SHP77 (cell line): ENCODE measurements at places on chromosomes 13 and 19.

- no peak for DNase-seq
Observed at GRCh38 chr13:51802631-51803418, 1.1 kb downstream of the DHRS12 start.

DNA sequence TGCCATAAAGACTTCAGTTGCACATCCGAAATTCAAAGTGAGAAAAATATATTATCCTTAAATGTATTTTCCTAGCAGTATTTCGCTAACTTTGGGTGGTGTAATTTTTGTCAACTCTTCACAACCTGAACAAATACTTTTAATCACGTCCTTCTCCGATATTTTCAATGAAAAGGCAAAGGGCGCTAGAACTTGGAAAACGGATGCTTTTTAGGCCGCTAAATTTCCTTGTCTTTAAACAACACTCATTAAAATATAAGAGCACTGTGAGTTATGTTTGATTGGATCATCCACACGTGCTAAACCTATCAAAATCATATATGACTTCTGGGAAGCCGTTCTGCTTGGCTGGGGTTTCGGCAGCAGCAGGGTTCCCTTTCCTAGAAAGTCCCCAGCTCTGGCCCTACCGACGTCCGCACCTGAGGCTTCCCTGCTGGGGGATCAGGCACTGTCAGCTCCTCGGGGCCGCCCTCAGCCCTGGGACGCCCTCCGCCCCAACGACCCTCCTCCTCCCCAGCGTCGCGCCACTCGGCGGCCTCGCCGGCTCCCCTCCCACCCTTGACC is 462 bp upstream of the MPHOSPH8 start:
- no peak for DNase-seq

GRCh38 chr13:24692561-24692960 is 12.4 kb downstream of the ATP12A start:
- no peak for DNase-seq

DNA sequence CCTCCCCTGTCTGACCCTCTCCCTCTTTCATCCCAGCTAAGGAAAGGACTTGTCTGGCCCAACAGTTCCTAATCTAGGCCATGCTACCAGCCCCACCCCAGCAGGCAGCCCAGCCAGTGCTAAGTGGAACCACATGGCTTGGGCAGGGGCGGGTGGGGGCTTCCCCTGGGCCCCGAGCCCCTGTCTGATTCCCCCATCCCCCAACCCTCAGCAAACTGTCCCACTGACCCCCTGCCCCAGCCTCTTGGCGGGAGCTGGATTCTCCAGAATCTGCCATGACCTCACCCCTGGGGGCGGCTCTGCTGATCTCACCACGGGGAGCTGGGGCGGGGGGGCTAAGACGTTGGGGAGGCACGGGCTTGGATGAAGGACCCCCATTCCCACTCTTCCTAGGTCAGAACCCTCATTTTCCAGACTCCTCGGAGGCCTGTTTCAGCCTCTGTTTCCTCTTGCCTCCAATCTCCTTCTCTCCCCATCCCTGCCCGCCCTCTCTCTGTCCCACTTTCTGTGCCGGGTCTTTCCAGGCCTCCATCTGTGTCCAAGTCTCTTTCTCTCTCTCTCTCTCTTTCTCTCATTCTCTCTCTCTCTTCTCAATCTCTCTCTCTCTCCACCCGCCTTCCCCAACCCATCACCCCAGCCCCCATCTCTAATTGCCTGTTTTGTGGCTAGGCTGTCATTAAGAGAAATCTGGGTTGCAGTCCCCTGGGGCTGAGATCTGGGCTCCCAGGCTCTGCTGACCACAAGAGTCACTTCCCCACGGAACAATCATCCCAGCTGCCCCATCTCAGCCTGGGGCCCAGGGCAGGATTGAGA is 2.7 kb downstream of the COL5A3 start:
- DNase-seq, result no peak

- DNase-seq, result no peak
Observed at GRCh38 chr19:36528921-36529518, 949 bp upstream of the ZNF260 start.

DNA sequence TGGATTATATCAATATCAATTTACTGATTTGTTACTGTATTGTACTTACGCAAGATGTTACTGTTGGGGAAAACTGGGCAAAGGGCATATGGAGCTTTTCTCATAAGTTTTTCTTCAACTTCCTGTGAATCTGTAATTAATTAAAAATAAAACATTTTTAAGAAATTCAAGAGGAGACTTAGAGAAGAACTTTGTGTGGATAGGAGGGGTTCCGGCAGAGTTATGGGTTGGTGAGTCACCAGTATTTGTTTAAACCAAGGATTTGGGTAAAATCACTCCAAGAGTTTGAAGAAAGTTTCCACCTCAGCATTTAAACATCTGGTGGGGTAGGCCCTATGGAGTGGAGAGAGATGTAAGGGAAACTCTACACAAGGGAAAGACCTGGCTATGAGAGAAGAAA is 379.6 kb downstream of the TSHZ3 start:
- no peak for DNase-seq

DNA sequence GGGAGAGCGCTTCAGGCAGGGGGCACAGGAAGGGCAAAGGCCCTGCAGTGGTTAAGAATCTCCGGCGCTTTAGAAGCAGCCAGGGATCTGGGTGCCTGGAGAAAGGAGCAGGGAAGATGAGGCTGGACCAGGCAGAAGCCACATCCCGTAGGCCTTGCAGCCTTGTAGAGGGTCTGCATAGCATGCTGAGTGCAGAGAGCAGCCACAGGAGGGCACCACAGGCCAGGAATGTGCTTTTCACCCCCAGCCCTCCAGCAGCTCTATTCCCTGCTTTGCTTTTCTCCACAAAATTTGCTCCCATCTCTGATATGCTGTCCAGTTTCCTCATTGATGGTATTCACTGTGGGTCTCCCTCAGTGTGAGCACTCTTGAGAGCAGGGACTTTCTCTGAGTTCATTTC is 5.7 kb downstream of the WDR62 start:
- no peak for DNase-seq

DNA sequence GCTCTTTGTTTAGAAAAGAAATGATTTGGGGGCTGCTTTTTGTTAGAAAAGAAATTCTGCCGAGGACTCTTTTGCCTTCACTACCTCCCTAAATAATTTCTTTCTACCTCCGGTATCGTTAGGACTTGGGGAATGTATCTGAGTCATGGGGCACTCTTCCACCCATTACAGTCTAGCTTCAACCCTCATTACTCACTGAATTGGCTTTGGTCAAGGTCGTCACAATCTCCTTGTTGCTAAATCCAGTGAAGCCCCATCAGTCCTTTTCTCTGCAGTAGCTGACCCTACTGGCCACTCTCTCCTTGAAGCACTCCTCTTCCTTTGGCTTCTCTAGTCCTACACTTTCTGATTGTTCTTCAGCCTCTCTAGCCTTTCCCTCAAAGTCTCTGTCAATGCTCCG is 34.0 kb downstream of the WDR87 start:
- no peak for DNase-seq

GRCh38 chr13:109156181-109156935 is 526.9 kb downstream of the MYO16 start:
- DNase-seq, result no peak

- DNase-seq, result no peak
Observed at GRCh38 chr13:70694996-70695715, 586.9 kb upstream of the KLHL1 start.

GRCh38 chr13:32553720-32554119 is 15.1 kb upstream of the N4BP2L2 start:
- DNase-seq, result no peak

DNA sequence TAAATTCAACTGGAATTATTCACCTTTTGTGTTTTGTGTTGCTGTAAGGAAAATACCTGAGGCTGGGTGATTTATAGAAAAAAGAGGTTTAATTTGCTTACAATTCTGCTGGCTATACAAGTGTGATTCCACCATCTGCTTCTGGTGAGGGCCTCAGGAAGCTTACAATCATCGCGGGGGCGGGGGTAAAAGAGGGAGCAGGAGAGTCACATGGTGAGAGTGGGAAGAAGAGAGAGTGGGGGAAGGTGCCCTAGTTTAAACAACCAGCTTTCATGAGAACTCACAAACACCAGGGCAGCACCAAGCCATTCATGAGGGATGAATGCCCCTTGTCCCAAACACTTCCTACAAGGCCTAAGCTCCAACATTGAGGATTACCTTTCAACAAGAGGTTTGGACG is 760.7 kb upstream of the PCDH9 start:
- DNase-seq, result no peak

GRCh38 chr13:79659121-79659521 is 178.2 kb downstream of the NDFIP2 start:
- peak; percentile 8 for DNase-seq

- DNase-seq, result no peak
Observed at GRCh38 chr13:30587739-30588138, 30.0 kb upstream of the USPL1 start.

DNA sequence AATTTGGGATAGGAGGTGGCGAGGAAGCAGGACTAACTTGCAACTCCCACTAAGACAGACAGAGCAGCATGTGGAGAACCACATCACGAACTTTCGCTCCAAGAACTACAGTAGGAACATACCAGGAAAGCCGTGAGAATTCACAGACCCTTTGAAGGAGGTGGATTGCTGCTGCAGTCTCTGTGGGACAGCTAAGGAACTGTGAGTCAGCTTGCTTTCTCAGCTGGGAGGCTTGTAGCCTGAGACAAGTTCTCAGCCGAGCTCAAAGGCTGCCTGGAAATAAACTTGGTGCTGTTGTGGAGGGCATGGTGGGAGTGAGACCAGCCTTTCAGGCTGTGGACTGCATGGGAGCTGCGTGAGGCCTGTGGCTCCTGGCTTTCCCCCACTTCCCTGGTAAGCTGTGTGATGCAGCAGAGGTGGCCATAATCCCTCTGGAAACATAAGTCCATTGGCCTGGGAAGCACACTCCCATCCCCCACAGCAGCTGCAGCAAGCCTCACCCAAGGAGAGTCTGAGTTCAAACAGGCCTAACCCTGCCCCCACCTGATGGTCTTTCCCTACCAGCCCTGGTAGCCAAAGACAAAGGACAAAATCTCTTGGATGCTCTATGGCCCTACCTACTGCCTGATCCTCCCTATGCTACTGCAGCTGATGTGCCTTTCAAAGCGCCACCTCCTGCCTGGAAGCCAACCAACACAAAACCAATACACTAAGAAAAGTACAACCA is 441.1 kb upstream of the HTR2A start:
- no peak for DNase-seq

DNA sequence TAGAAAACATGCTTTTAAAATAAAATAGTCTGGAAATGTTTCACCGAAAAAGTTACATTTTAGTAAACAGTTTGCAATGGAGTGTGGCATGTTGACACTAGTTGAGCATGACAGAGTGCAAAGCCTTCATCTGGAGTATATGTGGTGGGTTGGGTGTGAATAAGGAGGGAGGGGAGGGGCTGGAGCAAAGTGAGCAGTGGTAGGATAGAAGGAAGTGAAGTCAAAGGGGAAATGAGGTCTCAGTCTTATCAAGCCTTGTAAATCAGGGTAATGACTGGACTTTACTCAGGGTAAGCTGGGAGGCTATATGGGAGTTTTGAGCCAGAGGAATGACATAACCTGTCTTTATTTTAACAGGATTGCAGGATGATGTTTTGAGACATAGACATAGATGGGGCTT is 222.8 kb downstream of the PCDH20 start:
- no peak for DNase-seq

GRCh38 chr13:33183431-33184111 is 102.0 kb downstream of the STARD13 start:
- no peak for DNase-seq

- DNase-seq, result no peak
Observed at GRCh38 chr19:4597975-4598671, 38.6 kb upstream of the SEMA6B start.

- DNase-seq, result no peak
Observed at GRCh38 chr19:31408460-31409124, 59.4 kb upstream of the TSHZ3 start.

GRCh38 chr13:90447034-90447733 is 900.3 kb upstream of the MIR17HG start:
- DNase-seq, result no peak

DNA sequence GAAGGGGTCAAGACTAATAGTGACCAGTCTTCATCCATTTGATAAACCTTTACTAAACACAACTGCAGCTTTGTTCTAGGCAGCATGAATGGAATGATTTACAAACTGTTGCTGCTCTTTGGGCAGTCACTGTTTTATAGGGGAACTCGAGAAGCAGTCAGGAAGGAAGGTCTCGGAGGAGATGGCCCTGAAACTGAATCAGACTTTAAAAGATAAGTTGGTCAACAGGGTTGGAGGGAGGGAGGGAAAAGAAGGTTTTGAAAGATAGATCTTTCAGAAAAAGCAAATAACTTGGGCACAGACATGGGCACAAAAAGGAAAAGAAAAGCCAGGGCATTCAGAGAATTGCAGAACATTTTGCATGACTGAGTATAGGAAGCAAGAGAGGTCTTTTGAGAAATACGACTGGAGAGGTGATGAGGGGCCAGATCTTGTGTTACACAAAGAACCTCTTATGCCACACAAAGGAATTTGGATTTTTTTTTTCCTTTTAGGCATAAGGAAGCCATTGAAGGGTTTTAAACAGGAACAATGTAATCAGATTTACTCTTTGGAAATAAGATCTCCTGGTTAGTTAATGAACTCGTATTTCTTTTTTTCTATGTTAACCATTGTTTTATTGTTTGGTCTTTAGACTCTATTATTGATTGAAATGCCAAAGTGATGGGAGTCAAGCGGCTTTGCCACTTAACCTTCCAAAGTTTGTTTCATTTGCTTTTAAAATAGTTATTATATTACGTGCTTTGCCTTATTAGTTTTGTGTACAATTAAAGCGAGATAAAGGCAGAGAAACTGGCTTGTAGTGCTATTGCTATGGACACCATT is 37.5 kb upstream of the SACS start:
- DNase-seq, result no peak

DNA sequence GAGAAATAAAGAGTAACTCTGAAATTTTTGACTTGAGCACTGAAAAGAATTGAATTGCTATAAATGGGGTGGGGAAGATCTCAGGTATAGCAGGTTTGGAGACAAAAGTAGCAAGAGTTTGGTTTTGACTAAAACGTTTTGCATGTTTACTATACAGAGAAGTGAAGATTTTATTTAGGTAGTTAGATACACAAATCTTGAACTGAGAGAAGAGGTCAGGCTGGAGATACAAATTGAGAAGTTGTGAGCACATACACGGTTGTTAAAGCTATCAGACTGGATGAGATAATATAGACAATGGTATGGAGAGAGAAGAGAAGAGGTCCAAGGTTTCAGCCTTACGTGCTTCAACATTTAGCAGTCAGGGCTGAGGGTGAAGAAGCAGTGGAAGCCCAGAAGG is 420.9 kb downstream of the FOXO1 start:
- DNase-seq, result no peak

- no peak for DNase-seq
Observed at GRCh38 chr13:66036024-66036614, 1194.0 kb downstream of the PCDH9 start.

GRCh38 chr13:29509999-29510589 is 85.4 kb downstream of the SLC7A1 start:
- DNase-seq, result no peak

DNA sequence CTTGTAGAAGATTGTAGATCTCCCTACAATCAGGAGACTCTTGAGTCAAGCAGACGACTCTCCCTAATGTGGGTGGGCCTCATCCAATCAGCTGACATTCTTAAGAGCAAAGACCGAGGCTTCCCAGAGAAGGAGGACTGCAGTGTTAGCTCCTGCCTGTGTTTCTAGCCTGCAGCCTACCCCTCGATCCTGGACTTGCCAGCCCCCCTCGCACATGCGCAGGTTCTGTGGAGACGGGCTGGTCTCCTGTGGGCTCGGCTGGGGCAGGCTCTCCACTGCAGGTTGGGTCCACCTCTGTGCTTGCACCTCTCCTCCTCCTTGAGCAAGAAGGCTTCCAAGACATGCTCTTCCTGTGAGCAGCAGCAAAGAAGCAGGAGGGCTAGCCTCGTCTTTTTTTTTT is 185.2 kb upstream of the SOX1 start:
- DNase-seq, result no peak

GRCh38 chr19:29805031-29805965 is 6.5 kb upstream of the CCNE1 start:
- DNase-seq, result no peak

GRCh38 chr19:2315818-2316353 is 7.9 kb upstream of the LINGO3 start:
- peak; percentile 71 for DNase-seq
